ENCODE measurements at places on chromosomes 6 and 20. TPM values are rescaled to one million over a fixed set of nuclear protein-coding genes. Genes with fewer than 3 reads are reported as not detected.

GRCh38 chr6:133432021-133432989, 191.1 kb downstream of the EYA4 start:
- DNase-seq = no peak

DNA sequence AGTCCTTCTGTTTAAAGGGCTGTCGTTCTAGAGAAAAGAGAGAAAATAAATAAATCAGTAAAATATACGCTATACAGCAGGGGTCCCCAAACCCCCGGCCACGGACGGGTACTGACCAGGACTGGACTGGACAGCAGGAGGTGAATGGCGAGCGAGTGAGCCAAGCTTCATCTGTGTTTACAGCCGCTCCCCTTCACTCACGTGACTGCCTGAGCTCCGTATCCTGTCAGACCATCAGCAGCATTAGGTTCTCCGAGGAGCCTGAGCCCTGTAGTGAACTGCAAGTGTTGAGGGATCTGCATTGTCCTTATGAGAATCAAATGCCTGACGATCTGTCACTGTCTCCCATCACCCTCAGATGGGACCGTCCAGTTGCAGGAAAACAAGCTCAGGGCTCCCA, 76.5 kb downstream of the ZNF217 start:
- no peak for DNase-seq

GRCh38 chr6:143183666-143184065, 123.0 kb downstream of the AIG1 start:
- peak; percentile 53 for DNase-seq

Gene ZC3H12D
- total RNA-seq = 0.17 TPM

GRCh38 chr6:4270776-4271175, 135.4 kb upstream of the ECI2 start:
- peak; percentile 62 for DNase-seq

- no peak for DNase-seq
Measured at GRCh38 chr6:92289831-92290230, 1129.5 kb downstream of the EPHA7 start.

Gene MCHR2
- not detected for total RNA-seq

DNA sequence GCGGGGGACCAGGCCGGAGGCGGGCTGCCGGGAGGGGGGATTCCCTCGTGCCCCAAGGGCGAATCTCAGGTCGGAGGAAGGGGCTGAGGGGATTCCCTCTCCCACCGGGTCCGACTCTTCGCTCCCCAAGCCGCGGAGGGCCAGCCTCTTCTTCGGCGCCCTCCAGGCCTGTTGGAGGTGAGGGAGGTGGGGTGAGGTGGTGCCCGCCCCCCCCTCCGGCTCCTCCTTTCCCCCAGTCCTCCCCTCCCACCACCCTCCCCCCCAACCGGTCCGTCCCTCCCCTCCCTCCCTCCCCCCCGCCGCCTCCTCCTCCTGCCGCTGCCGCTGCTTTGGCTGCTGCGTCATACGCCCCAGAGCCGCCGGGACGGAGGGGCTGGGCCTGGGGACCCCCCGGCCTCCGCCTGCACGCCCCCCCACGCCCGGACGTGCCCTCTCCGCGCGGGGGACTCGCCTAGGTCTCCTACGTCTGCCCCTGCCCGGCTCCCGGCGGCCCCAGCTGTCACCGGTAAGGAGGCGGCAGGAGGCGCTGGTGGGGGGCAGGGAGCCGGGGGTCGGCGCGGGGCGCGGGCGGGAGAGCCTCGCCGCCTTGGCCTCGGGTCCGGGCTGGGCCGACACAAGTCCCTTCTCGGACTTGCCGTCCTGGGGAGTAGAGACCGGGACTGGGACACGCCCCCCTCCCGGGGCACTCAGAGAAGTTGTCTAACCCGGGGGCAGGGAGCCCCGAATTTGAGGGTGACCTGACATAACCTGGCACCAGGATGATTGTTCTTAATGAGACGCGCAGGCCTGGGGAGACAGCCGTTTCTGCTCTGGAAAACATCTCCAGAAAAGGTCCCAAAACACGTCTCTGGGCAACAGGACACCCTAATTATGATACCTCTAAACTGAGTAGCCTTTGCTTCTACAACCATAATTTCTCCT, at the start of gene PHF1:
TSS of gene PHF1 (plus strand) at position 304 of the 921 bp plus-strand sequence. CDS start 1,250 bp downstream, outside the sequence.
- no peak for DNase-seq

- DNase-seq = no peak
Measured at GRCh38 chr6:118786596-118787453, 107.1 kb upstream of the ASF1A start.

DNA sequence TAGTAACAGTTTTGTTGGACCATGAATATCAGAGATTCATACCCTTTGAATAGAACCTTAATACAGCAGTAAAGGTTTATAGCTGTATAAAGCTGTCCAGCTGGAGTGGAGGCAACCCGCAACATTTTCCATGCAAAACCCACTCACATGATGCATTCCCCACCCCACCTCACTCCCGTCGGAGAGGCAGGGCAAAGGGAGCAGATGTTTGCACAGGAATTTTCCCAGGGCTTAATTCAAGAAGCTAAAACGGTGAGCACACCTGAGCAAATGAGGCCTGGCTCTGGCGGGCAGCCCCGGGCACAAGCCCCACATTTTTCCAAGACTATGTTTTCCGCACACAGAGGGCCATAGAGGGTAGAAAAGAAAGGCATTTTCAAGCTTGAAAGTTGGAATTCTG, 191.7 kb downstream of the FOXC1 start:
- no peak for DNase-seq

- no peak for DNase-seq
Measured at GRCh38 chr20:44426879-44427790, 48.5 kb upstream of the TTPAL start.

Gene MUC21
- not detected for total RNA-seq

- DNase-seq = peak; percentile 11
Measured at GRCh38 chr6:133428295-133428694, 187.1 kb downstream of the EYA4 start.

Gene STX11
- total RNA-seq = 0.71 TPM

DNA sequence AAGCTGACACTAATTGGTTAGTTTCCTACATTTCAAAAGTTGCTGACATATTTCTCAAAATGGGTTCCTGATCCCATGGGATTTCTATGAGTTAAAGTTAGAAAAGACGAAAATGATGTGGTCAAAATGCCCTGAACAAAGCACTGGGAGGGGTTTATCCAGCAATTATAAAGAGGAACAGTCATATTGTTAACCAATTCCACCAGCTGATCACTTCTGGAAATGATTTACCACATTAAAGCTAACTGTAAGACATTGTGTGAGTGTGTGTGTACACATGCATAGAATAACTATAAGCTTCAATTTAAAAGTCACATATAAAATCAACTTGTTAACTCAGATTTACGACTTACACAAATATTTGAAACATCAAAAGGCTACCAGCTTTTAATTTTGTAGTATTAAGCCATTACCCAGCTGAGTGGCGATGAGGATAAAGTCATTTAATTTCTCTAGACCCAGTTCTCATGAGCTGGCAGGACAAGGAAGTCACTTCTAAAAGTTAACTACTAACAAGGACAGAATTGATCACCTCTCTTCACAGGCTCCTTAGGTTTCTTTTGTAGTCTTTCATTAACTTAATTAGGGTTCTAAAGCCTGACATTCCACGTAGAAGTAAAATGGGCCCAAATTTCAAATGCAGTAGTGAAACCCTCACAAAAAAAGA, 40.4 kb downstream of the MAN1A1 start:
- no peak for DNase-seq

GRCh38 chr6:168060521-168060931, 18.5 kb downstream of the FRMD1 start:
- peak; percentile 3 for DNase-seq

- DNase-seq = no peak
Measured at GRCh38 chr6:117536317-117536716, 53.8 kb downstream of the DCBLD1 start.

Gene CDSN
- 1.2 TPM for total RNA-seq

Gene TULP4
- 152 TPM for total RNA-seq

DNA sequence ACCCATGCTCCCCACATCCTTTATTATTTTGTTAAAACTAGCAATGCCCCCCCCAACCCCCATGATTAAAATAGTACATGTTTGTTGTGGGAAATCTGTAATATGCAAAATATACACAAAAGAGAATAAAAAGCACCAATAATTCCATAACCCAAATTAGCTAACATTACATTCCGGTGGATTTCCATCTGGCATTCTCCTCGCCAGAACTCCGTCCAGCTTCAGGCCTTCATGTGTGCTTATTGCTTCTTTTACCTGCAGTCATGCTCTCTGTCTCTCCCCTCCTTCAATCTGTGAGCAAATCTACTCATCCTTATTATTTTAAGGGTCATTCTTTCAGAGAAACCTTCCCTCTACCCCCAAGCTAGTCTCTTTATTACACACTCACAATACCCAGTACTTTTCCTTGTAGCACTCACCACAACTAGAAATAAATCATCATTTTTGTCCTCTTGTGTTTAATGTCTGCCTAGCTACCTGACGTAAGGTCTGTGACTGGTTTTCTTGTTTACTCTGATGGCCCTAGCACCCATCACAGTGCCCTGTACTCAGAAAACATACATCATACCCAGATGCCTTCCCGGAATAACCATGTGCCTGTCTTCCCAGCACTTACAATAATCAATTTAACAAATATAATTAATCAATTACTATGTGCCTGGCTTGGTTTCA, 25.6 kb upstream of the IER3 start:
- DNase-seq = peak; percentile 41

Gene VARS2
- 17.7 TPM for total RNA-seq

Gene OOEP
- not detected for total RNA-seq

- no peak for DNase-seq
Measured at GRCh38 chr6:10522929-10523573, 1.9 kb downstream of the GCNT2 start.

Gene SLC26A8
- not detected for total RNA-seq

Gene JPH2
- 3.0 TPM for total RNA-seq

- DNase-seq = peak; percentile 80
Measured at GRCh38 chr6:34912715-34913464, 23.8 kb downstream of the ANKS1A start.

Gene CDH4
- 11.7 TPM for total RNA-seq

GRCh38 chr6:158826819-158827501, 7.8 kb upstream of the EZR start:
- no peak for DNase-seq

Gene PI16
- total RNA-seq = not detected

- DNase-seq = no peak
Measured at GRCh38 chr6:38213251-38213658, 393.7 kb downstream of the ZFAND3 start.

Gene KIAA0408
- total RNA-seq = not detected

DNA sequence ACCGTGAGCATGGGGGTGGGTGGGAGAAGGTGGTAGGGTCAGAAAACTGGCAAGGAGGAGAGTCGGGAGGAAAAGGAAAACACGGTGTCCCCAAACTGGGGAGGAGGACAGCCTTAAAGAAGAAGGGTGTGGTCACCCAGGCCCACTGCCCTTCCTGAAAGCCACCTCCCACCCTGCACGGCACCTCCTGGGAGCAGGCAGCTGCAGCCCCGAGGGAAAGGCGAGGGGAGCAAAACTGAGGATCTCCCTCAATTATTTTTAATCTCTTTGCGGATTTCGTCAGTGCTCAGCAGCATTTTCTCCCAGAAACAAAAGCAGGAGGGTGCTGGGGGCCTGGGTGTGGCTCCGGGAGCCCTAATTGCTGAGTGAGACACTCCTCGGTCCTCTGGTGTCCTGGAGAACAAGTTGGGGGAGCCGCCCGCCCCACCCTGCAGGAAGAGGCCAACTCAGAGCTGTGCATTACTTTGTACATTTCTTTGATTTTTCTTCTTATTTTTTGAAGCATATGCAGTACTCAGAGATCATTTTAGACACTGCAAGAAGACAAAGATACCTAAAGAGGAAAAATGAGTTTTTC, 56.4 kb downstream of the RIOK1 start:
- DNase-seq = peak; percentile 20

GRCh38 chr20:31566658-31567379, 38.3 kb upstream of the ID1 start:
- peak; percentile 85 for DNase-seq

DNA sequence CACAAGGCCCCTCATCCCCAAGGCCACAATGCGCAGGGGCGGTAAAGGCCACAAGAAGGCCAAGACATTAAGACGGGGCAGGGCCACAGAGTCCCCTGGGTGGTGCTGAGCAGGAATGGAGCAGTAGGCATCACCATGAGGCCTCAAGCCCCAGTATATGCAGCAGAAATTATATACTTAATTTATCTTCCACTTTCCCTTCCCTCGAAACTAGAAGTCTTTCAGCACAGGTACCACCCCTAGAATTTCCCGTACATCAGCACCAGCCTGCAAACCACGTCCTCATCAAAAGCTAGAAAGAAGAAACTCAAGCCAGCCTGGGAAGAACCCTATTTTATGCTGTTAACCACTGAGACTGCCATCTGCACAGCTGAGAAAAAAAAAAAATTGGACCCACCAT, 89.4 kb downstream of the PLG start:
- DNase-seq = peak; percentile 45

Gene SOX12
- total RNA-seq = 6.2 TPM

DNA sequence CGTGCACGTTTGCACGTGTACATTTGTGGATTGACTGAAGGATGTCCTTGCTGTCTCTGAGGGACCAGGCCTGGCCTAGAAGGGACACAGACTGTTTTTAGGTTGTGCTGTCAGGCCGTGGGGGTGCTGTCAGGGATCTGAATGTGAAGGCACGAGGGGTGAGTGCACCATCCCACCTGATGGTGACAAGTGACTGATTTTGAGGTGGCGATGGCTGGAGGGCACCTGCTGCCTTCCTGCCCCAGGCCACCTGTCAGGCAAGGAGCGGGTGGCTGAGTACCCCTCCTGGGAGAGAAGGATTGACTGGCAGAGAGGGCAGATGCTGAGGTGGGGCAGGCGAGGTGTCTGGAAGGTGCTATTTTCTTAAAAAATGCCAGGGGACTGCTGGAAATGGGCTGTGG, 1.2 kb downstream of the RAB44 start:
- DNase-seq = no peak

Gene NKAPL
- 1.0 TPM for total RNA-seq

GRCh38 chr6:70590400-70590799, 23.7 kb downstream of the SDHAF4 start:
- no peak for DNase-seq

DNA sequence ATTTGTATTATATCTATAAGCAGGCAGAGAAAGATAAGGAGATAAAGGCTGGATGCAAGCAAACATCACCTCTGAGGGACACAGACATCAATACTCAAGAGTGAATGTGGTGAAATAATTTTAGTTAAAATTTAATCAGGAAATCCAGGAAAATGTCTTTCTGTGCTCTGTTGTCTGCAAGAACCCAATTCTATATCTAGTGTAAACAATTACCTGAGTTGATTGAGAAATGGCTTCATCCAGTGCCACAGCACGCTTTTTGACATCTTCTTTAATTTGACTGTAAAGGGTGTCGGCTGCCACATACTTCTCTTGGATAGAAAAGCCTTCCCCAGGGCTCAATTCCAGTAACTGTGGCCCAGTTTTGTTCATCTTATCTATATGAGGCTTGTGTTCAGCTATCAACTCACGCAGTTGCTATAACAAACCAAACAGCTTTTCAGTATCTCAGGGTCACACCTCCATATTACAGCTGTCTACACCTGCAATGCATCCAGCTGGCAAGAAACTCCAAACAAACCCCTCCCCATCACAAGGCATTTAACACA, 131.6 kb downstream of the DST start:
- DNase-seq = no peak

DNA sequence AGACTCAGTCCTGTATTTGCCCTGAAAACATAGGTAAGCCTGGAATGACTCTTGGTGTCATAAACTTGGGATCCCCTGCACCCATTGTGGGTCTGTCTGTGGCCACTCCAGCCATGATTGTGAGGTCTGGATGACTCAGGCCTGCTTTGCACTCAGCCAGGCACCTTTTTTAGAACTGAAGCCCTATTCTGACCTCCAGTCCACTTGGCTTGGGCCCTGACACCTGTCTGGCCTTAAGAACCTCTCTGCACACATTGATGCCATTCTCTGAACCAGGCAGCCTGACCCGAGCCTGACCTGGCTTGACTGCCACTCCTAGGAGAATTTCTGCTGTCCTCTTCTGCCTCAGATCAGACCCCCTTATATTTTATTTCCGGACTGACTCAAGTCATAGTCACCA, 383.7 kb downstream of the MAFB start:
- DNase-seq = no peak

Data from mammary epithelial cell (primary cell).